ENCODE measurements at places on chromosomes 1 and 21.

GRCh38 chr1:23598424-23598823 is 39.1 kb upstream of the ID3 start:
- no peak for DNase-seq

- DNase-seq, result no peak
Measured at GRCh38 chr1:91583326-91583755, 82.7 kb downstream of the CDC7 start.

DNA sequence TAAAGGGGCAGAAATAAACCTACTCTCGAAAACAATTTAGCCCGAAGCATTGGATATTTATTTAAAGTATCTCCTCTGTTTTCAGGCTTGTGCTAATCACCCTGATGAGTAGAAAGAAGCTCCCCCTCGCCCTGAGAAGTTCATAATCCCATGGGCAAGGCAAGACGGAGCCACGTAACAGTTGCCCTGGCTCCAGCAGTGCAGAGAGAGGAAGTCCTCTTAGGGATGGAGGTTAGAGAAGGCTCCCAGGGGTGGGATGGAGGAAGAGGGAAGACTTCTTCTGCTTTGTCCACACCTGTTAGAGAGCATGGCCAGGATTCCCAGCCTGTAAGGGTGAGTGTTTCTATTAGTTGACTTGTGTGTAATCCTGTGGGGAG is 3.4 kb upstream of the GPR25 start:
- DNase-seq, result no peak

DNA sequence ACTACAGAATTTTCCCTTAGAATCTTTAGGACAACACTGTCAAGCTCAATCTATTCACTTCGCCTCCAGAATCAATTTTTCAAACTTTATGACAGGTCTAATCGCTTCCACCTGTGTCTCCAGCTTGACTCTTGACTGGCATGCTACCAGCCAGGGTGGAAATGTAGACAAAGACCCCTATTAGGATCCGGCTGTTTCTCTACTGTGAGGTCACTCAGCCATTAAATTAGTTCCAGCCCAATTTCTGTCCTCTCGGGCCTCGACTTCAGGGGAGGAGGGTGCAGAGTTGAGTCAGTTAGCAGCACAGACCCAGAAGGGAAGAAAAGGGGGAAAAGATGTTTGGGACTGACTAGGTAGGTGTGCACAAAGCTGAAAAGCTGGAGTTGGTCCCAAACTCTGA is 78.5 kb downstream of the HLCS start:
- no peak for DNase-seq

- DNase-seq, result no peak
Measured at GRCh38 chr1:208455821-208456220, 211.6 kb upstream of the PLXNA2 start.

DNA sequence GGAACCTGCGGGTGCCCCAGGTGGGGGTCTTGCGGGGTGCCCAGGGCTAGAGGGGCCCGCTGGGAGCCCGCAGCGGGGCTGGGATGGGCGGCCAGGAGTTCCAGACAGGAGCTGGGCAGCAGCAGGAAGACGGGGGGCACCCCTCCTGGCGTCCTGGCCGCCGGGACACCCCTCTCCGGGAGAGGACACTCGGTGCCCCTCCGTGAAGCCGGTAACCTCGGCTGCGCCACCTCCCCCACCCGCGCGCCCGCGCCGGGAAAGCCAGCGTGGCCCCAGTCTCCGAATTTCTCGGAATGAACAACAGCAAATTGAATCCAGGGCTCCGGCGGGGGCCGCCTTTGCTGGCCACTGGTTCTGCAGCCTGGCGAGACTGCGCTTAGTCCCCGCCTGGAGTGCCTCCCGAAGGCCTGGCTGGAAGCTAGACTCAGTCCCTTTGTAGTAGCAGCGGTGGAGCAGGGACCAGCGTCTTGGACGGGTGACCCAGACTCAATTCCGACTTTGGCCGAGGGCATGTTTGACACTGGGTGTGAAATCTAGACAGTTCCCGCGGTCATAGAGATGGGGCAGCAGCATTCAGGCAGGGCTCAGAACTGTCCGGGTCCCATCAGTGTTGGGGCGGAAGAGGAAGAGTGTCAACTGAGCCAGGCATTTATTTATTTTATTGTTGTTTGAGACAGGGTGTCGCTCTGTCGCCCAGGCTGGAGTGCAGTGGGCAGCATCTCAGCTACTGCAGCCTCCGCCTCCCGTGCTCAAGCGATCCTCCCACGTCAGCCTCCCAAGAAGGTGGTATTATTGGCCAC is 773 bp downstream of the IFNGR2 start:
- DNase-seq, result no peak

DNA sequence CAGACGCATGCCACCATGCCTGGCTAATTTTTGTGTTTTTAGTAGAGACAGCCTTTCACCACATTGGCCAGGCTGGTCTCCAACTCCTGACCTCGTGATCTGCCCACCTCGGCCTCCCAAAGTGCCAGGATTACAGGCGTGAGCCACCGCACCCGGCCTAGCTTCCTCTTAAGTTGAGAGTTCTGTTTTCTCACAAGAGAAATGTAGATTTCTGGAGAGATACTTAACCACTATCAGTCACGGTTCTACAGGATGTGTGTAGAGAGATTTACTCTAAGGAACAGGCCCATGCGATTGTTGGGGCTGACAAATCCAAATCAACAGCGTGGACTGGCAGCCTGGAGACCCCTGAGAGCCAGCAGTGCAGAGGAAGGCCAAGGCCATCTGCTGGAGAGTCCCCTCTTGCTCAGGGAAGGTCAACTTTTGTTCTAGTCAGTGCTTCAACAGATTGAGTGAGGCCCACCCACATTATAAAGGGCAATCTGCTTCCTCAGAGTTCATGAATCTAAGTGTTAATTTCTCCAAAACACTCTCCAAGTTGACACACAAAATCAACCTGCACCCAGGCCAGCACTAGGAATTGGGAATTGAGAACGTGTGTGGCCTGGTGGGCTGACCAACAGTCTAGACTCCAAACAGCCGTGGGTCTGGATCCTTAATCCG is 38.7 kb downstream of the CHAF1B start:
- no peak for DNase-seq

DNA sequence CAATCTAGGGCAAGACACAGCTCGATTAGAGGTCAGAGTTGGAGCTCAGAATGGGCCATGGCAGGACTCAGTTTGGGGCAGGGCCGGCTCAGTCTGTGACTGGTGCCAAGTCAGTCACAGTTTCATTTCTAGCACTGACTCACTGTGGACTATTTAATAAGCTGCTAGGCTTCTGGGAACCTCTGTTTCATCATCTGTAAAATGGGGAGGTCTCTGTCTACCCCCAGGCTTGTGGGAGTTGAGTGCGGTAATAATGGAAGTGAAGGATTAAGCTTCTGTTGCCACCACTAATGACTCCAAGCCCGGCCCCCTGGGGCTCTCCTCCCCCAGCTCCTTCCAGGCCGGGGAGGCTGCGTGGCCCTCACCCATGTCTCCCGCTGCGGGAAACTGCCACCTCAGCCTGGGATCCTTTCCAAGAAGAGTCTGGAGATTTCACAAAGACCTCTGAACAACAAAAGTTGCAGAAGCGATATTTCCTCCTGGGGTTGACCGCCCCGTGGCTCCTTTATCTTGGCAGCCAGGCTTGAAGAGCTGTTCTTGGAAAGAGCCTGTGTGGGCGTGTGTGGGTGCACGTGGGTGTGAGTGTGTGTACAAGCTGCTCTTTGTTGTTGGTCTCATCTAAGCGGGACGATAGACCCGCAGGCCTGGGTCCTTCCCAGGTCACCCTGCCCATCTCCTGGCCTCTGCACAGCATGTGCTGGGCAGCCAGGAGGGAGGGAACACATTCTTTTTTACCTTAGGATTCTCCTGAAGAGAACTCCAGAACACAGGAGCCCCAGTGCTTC is 29.1 kb downstream of the KNCN start:
- peak; percentile 30 for DNase-seq

Measured in stimulated activated CD4-positive, alpha-beta T cell treated with anti-CD3 and anti-CD28 coated beads, TNF-alpha, amount 100 ng/mL, for 24 hours (primary cell).